ENCODE measurements at places on chromosomes 5 and 9. TPM values are rescaled to one million over a fixed set of nuclear protein-coding genes. Genes with fewer than 3 reads are reported as not detected.

The BSPRY gene
- 3.9 TPM for total RNA-seq

The EGFLAM gene
- 15.2 TPM for total RNA-seq

The JAK2 gene
- total RNA-seq, result 25.8 TPM

The RASGRF2 gene
- 8.8 TPM for total RNA-seq

The PCSK1 gene
- 1.7 TPM for total RNA-seq

The NOL6 gene
- 25.3 TPM for total RNA-seq

The MEF2C gene
- total RNA-seq, result 22.3 TPM

The MZB1 gene
- total RNA-seq, result not detected

The TAF11L5 gene
- not detected for total RNA-seq

The CNOT6 gene
- total RNA-seq, result 21.4 TPM

The PCDHGA4 gene
- total RNA-seq, result 3.9 TPM

The LCN12 gene
- not detected for total RNA-seq

The SH2D3C gene
- total RNA-seq, result 19.6 TPM

The SHOC1 gene
- total RNA-seq, result 0.25 TPM

The FOXD4L3 gene
- 0.49 TPM for total RNA-seq

The XPA gene
- total RNA-seq, result 16.7 TPM

The UGT3A1 gene
- total RNA-seq, result not detected

The NR5A1 gene
- 1.2 TPM for total RNA-seq

The OR13C5 gene
- not detected for total RNA-seq

The CNTFR gene
- total RNA-seq, result 8.3 TPM

The PLCXD3 gene
- 10.6 TPM for total RNA-seq

The PCDHB9 gene
- total RNA-seq, result 3.7 TPM

The TCF7 gene
- total RNA-seq, result 1.7 TPM

The RNF183 gene
- total RNA-seq, result not detected

The GPX3 gene
- 3,069 TPM for total RNA-seq

The SLC1A3 gene
- 18.9 TPM for total RNA-seq

The ALDH1A1 gene
- total RNA-seq, result 126 TPM

The ORM1 gene
- not detected for total RNA-seq

The EFCAB9 gene
- total RNA-seq, result not detected

The LIFR gene
- 63.3 TPM for total RNA-seq

The OR1L8 gene
- total RNA-seq, result 0.74 TPM

The DCAF12 gene
- 31.2 TPM for total RNA-seq

The SLC27A6 gene
- 2.9 TPM for total RNA-seq

The GALNT12 gene
- 5.4 TPM for total RNA-seq

The ADAMTS12 gene
- total RNA-seq, result 7.6 TPM

The TRPM6 gene
- total RNA-seq, result 9.1 TPM

The COMMD10 gene
- 22.6 TPM for total RNA-seq

The PITX1 gene
- total RNA-seq, result 141 TPM

The ISCA1 gene
- total RNA-seq, result 20.4 TPM

The NUDT12 gene
- total RNA-seq, result 5.9 TPM

The ZNF883 gene
- 0.98 TPM for total RNA-seq

The GKAP1 gene
- total RNA-seq, result 4.4 TPM

The ALDOB gene
- not detected for total RNA-seq

The SHROOM1 gene
- 17.7 TPM for total RNA-seq

The LCN9 gene
- not detected for total RNA-seq

The UAP1L1 gene
- total RNA-seq, result 13.3 TPM

The KLF4 gene
- 144 TPM for total RNA-seq

The TAF11L10 gene
- not detected for total RNA-seq

The SVEP1 gene
- total RNA-seq, result 84.5 TPM

The IL9 gene
- total RNA-seq, result not detected

All from vagina (tissue), 2 donors.